Karpas-422 (cell line): ENCODE measurements at places on chromosomes 7 and 10. TPM values are rescaled to one million over a fixed set of nuclear protein-coding genes. Genes with fewer than 3 reads are reported as not detected.

The UCN3 gene
- total RNA-seq = not detected in 2 replicates

- H3K4me3 ChIP-seq = no peak overlapping the region
- no peaks in the 10 kb centered on the region for H3K36me3 ChIP-seq
- no peak overlapping the region for H3K27ac ChIP-seq
Measured at GRCh38 chr10:124210263-124210662, 116.9 kb upstream of the CHST15 start.

- H3K36me3 ChIP-seq = no peaks in the 10 kb centered on the region
- no peak overlapping the region for H3K27ac ChIP-seq
- H3K4me1 ChIP-seq = no peaks in the 10 kb centered on the region
- H3K4me3 ChIP-seq = no peak overlapping the region
- no peaks in the 10 kb centered on the region for H3K27me3 ChIP-seq
Measured at GRCh38 chr10:14781763-14782162, 7.1 kb upstream of the FAM107B start.

DNA sequence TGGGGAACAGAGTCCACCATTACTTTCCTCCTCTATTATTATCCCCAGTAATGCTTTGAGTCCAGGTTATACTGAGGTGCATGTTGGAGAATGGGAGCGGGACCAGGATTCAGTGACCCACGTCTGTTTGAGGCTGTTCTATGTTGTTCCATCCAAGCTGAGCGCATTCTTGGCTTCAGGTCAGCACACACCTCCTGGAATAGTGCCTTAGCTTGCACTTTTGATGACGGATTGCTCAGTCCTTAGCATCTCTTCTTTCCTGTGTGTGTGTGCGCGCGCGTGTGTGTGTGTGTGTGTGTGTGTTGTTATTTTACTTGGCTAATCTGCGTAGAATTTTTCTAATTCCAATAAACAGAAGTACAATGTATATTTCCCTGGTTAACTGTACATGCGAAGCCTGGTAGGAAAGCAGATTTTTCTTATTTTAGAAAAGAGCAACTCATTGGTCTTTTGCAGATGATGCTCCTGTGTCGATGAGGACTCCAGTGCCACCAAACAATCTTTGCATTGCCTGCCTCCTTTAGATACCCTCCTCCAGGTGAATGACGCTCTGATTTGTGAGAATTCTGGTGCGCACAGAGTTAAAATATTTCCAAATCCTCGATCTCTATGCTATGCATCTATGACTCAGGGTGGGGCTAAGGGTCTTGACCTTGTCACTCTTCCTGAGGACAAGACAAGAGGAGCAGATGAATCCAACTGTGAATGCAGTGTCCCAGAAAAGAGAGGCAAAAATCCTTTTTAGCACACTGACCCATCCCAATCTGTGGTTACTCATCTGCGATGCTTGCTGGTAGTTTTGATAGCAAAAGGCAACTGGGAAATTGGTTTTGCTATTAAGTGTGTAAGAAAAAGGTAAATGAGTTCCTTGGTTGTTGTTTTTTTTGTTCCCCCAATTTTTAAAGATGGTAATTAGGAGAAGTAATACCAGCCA, 13.3 kb upstream of the CELF2 start:
- H3K27me3 ChIP-seq = no peaks in the 10 kb centered on the region
- H3K27ac ChIP-seq = no peak overlapping the region
- H3K4me3 ChIP-seq = no peak overlapping the region
- no peaks in the 10 kb centered on the region for H3K36me3 ChIP-seq
- H3K4me1 ChIP-seq = no peaks in the 10 kb centered on the region

DNA sequence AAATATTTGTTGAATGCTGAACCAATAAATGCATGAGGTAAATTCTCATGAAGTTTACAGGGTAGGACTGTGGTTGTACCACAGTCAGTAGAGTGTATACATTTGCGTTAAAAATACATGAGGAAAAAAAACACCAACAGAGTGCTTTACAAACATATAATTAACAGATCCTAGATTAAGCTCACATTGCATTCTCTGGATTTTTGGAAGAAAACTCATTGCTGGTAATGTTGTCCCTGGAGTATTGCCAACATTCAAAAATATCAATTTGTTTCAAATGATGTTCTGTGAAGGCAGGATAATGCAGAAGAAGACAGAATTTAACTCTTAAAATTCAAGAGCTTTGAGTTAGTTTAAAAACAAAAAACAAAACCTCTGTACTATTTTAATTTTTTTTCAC, 95.5 kb downstream of the MBL2 start:
- no peaks in the 10 kb centered on the region for H3K4me1 ChIP-seq
- H3K4me3 ChIP-seq = no peak overlapping the region
- H3K36me3 ChIP-seq = no peaks in the 10 kb centered on the region
- no peak for DNase-seq
- no peak overlapping the region for H3K27ac ChIP-seq

DNA sequence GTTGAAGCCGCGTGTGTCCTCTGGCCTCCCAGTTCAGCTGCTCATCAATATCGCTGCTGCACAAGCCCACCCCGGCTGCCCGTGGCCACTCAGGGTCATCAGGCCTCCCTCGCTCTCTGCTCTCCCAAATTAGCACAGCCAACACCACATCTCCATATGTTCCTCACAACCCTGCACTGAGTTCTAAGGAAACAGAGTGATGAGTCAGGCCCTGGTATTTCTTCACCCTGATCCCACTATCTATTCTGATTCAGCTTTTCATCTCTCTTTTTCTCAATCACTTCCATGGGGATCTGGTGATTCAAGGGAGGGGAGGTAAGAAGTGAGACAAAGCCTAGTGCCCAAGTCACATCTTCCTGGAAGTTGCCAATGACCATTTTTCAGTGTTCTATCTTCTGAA, 23.8 kb downstream of the CYTH3 start:
- DNase-seq = no peak
- H3K4me1 ChIP-seq = no peaks in the 10 kb centered on the region
- no peak overlapping the region for H3K4me3 ChIP-seq
- no peaks in the 10 kb centered on the region for H3K27me3 ChIP-seq
- H3K27ac ChIP-seq = no peak overlapping the region

The TMEM273 gene
- 0.51 TPM in 1 of 2 replicates, not detected in the other for total RNA-seq

- no peak overlapping the region for H3K27ac ChIP-seq
- H3K4me3 ChIP-seq = no peak overlapping the region
- H3K27me3 ChIP-seq = no peaks in the 10 kb centered on the region
- DNase-seq = no peak
- no peaks in the 10 kb centered on the region for H3K4me1 ChIP-seq
Measured at GRCh38 chr7:19560111-19560883, 148.5 kb downstream of the POLR1F start.

DNA sequence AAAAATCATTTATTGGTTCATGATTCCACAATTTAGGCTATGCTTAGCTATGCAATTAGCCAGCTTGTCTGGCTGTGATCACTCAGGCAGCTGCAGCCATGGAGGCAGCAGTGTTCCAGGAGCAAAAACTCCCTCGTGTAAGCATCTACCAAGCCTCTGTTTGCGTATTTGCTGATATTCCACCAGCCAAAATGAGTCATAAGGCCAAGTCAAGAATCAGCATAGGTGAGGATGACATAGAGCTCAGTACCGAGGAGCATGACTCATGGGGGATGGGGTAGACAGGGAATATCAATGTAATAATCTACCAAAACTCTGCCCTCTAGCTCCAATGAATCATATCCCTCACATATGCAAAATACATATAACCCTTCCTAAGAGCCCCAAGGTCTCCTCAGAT, 63.3 kb downstream of the IMMP2L start:
- DNase-seq = no peak
- no peaks in the 10 kb centered on the region for H3K27me3 ChIP-seq

DNA sequence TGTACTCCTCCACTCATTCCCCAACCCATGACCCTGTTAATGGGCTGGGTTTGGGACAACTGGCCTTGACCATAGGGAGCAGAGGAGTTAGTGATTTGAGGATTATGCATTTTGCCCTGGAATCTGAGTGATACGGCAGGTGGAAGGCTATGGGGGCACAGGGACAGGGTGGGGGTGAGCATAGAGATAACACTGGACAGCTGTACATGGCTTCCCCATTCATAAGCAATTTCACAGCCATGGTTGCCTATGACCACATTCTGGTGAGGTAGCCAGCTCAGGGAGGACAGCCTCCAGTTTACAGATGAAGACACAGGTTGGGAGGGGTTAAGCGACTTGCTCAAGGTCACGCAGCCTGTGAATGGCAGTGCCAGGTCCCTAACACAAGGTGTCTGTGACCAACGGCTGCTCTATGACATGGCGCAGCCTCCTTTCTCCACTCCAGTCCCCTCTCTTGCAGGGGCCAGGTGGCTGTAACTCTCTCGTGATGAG, 319.5 kb downstream of the PLXNA4 start:
- no peaks in the 10 kb centered on the region for H3K27me3 ChIP-seq
- H3K27ac ChIP-seq = no peak overlapping the region
- no peaks in the 10 kb centered on the region for H3K36me3 ChIP-seq
- no peaks in the 10 kb centered on the region for H3K4me1 ChIP-seq
- DNase-seq = no peak

The TASOR2 gene
- total RNA-seq = 57.7 and 63.7 TPM in 2 replicates

The AKR1D1 gene
- total RNA-seq = not detected in 2 replicates

The PGAM2 gene
- total RNA-seq = 1.9 TPM in 1 of 2 replicates, not detected in the other

DNA sequence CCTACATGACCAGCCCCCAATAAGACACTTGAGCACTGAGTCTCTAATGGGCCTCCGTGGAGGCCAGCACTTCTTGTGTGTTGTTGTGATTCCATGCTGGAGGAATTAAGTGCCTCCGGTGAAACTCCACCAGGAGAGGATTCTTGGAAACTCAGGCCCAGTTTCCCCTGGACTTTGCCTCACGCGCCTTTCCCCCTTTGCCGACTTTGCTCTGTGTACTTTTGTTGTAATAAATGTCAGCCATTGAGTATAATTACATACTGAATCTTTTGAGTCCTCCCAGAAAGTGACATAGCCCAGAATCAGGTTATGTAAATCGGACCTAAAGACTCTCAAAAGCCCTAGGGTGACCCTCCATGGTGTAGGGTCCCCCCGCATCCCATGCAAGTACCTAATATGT, 82.4 kb downstream of the DLG5 start:
- H3K4me1 ChIP-seq = no peaks in the 10 kb centered on the region
- no peaks in the 10 kb centered on the region for H3K27me3 ChIP-seq
- H3K36me3 ChIP-seq = no peaks in the 10 kb centered on the region

The FGL2 gene
- total RNA-seq = 22.6 and 28.1 TPM in 2 replicates

The ADAM8 gene
- total RNA-seq = 0.71 and 3.8 TPM in 2 replicates

The ADCY1 gene
- total RNA-seq = not detected in 2 replicates

GRCh38 chr10:128103229-128103714, 23.0 kb downstream of the MKI67 start:
- DNase-seq = no peak
- H3K27me3 ChIP-seq = no peaks in the 10 kb centered on the region
- H3K27ac ChIP-seq = no peak overlapping the region
- H3K36me3 ChIP-seq = peaks cover 61% of the 10 kb centered on the region; the same call in 1 of the 2 replicates
- no peak overlapping the region for H3K4me3 ChIP-seq

The VKORC1L1 gene
- total RNA-seq = 7.9 and 23.6 TPM in 2 replicates

GRCh38 chr10:127012769-127013152, 107.5 kb downstream of the DOCK1 start:
- H3K27ac ChIP-seq = no peak overlapping the region
- H3K4me1 ChIP-seq = no peaks in the 10 kb centered on the region
- no peaks in the 10 kb centered on the region for H3K27me3 ChIP-seq
- H3K4me3 ChIP-seq = no peak overlapping the region
